Fibroblast of skin of left biceps (primary cell): ENCODE measurements at places on chromosomes 3 and 15.

GRCh38 chr3:39166932-39167532 lies 13.6 kb upstream of the CSRNP1 start:
- DNase-seq = peak; percentile 85

DNA sequence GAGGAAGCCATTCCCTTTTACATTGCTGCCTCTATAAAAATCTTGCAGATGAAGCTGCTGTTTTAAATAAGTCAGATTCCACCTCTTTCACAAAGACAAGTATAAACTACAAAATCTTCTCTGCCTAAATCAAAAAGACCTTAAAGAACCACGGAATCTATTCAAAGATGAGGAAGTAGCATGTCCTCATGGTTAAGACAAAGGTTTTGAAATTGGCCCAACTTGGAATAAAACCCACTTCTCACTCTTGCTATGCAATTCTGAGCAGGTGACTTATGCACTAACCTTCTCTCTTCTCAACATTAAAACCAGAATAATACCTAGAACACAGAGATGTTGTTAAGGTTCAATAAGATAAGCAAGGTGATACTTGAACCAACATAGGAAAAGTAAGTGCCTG lies 97.6 kb downstream of the FOXP1 start:
- DNase-seq = no peak

- DNase-seq = no peak
These were observed 32.9 kb upstream of the SKOR1 start for GRCh38 chr15:67792250-67792942.

DNA sequence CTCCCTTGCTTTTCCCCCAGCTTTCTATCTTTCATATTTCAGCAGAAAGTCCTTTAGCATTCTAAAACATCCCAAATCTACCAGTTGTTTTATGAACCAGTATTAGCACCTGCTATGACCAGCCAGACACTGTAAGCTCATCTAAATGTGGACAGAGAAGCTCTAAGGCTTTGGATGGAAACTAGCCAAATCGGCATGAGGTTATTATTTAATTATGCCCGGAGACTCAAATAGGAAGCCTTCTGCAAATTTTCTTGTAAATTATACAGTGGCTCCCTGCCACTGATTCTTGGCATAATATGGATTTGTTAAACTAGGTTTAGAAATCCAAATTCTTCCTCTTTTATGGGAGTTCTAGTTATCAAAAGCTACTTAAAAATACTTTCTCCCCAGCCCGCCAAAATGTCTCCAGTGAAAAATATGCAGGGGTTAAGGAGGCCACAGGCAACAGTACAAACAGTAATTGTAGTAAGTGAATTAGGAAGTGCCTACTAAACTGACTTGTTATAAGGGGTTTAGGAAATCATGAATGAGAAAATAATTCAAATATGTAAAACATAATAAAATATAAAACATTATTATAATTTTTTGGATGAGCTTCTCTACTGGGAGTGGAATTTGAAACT lies 15.4 kb downstream of the MYH15 start:
- DNase-seq = no peak

GRCh38 chr3:160564949-160565441 lies 376 bp downstream of the KPNA4 start:
- DNase-seq = peak; percentile 24

DNA sequence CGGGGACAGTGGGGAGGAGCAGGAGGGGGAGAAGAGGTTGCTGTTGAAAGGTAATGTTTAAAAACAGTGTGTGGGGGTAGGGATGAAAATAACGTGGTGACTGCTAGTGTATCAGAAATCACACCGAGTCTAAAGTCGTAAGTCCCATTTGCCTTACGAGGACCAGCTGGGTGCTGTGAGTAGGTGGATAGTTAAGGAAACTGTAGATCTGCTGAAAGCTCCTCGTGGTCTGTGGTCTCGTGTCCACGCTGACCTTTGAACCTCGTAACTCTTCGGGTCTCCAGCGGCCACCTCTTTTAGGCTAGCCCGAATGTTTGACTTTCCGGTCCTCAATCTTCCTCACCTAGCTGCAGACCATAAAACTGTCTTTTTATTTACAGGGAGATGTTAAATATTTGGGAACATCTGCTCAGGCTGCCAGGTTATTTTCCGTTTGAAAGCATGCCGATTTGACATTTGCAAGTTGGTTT lies 29.3 kb upstream of the ST3GAL6 start:
- no peak for DNase-seq

DNA sequence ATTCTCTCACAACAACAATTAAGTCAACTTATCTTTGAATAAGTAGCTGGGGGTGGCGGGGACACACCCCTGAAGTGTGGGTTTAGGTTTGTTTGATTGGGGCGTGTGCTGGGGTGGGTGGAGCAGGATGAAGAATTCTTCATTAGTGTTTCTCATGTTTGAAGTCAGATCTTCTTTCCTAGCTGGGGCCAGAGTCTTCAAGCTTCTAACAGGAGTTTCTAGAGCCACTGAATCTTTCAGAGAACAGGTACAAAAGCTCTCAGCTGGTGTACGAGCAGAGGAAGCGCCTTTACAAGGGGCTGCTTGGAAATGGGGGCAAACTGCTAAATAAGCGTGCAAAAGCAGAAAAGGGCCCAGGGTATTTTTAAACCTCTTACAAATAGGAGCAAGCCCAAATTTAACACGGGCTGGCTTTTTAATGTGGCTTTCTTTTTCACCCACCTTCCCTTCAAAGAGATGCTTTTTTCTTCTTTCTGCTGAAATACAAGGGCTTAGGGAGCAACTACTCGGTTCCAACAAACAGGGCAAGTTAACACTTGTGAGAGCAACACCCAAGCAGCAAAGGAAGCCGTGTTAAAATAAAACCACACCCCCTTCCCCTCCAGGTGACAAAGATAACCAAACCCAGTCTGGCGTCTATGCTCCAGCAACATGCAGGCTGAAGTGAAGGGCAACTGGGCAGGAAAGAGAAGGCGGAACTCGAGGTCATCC lies 86.9 kb upstream of the RASGRP1 start:
- no peak for DNase-seq

- no peak for DNase-seq
These were observed 8.5 kb upstream of the BDH1 start for GRCh38 chr3:197564097-197564843.

- no peak for DNase-seq
These were observed 25.8 kb upstream of the PLA2G4E start for GRCh38 chr15:42046597-42046996.

DNA sequence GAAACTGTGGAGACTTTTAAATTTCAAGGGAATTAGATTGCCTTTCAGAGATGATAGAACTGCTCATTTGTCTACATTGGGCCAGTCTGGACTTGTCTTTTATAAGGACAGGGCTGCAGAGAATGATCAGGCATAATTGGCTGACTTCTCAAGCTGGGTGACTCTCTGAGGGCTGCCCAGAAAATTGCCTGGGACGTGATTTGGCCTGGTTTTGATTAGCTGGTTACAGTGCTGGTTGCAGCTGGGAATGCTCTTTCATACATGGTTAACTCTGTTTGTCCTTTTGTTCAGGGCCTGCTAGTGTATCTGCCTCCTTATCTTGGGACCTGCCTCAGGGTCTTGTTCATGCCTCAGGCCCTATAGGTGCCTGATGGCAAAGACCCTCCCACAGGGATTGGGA lies 245.6 kb downstream of the CLSTN2 start:
- DNase-seq = no peak

- no peak for DNase-seq
These were observed 1.4 kb downstream of the AHSG start for GRCh38 chr3:186614266-186614596.

DNA sequence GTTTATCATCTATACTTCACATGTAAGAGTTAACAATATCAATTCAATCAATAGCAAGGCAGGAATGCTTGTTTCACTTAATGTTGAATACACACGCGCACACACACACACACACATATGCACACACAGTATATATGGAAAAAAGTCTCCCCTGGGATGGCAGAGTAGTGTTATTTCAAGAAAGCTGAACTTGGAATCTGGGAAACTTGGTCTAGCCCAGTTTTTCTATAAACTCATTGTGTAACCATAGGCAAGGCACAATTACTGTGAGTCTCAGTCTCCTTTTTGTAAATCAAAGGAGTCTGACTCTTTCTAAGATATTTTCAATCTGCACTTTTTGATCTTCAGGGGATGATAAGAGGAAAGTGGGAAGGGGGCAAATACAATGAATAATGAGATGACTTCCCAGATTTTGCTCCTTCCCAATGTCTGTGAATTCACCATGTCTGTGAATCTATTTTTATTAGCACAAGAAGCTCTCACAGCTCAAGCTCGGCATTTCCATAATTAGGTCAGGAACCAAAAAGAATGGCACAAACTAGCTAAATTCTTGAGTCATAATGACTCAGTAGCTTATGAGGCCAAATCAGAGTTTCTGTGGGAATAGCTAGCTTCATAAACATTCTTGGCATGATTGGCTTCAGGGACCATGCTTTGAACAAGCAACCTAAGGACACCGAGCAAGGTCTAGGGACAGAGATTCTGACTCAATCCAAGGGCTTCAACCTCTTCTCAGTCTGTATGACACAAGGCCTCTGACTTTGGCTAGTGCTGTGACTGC lies 227.4 kb upstream of the DCBLD2 start:
- DNase-seq = peak; percentile 92

DNA sequence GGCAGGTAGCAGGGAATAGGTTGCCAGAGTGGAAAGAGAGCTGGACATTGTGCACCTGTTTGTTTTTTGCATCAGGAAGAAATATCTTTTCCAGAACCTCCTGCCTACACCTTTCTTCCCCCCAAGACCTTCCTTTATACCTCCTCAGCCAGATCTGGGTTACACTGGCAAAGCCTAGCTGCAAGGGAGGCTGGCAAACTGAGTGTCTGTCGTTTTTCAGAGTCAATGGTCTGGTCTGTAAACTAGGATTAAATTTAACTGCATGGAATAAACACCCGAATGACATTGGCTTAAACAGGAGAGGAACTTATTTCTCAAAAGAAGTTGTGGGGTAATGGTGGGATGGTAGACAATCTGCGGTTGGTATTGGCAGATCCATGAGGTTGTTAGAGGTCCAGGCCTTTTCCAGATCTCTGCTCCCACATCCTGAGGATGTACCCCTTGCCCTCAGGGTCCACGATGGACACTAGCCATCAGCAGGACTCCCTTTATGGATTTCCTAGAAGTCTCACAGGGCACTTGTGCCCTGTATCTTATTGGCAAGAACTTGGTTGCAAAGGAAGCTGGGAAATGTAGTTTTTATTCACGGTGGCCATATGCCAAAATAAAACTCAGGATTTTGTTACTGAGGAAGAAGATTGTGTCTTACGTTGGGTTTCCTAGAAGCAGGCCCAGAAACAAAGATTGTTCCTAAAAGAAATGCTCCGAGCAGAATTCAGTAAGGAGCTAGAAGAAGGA lies 3.2 kb upstream of the RARRES1 start:
- no peak for DNase-seq

DNA sequence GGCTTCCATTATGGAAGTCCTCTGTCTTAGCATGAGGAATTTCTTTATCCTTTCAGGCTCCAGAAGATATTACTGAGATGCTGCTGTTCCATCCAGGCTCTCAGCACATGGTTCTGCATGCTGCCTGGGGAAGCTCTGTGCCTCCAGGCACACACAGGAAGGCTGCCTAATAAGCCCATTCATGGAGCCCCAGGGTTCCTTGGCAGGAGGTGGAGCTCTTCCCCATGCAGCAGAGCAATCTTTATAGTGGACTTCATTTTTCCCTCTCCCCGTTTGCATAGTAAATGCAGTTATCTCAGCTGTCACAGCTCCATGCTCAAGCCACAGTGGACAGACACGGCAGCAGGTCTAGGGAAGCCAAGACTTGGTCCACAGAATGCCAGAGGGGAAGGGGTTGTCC lies 57.6 kb downstream of the BOC start:
- DNase-seq = no peak

DNA sequence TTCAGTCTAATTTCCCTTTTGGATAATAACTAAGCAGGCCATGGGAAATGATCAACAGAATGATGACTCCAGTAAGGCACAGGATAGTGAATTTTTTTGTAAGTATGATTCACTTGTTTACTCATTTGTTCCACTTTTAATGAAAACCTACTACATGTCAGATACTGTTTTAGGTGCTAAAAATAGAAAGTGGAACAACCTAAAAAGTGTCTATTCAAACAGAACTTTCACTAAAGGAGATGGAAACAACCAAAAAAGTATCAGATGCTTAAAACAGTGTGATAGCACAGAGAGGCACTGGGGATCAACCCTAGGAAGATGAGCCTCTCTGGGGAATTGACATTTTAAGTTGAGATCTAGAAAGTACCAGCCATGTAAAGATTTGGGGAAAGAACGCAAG lies 11.1 kb downstream of the RYK start:
- DNase-seq = no peak

GRCh38 chr3:43255662-43256061 lies 30.7 kb upstream of the SNRK start:
- DNase-seq = no peak

- no peak for DNase-seq
These were observed 620.3 kb downstream of the ZPLD1 start for GRCh38 chr3:103055021-103055520.

DNA sequence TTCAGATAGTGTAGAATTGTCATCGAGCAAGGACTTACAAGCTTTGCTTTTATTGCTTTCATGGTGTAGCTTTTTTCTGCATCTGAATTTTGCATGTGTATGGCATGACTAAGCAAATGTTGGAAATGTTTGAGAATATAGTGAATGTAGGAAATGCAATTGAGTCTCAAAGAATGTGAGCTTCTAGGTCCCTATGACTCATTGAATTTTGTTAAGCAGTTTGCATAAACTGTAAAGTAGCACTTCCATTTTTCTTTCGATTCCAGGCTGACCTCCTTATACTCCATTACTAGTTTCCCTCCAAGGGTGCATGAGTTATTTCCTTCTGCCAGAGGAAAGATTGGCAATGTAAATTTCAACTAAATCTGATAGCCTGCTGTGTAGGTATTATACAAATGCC lies 619.2 kb downstream of the DIPK2A start:
- peak; percentile 76 for DNase-seq

GRCh38 chr3:165837058-165837525 lies at the start of gene BCHE:
BCHE (minus strand) TSS chr3:165837423; CDS start chr3:165831033, 6,390 bp downstream.
- DNase-seq = peak; percentile 63

- no peak for DNase-seq
These were observed 51.4 kb downstream of the FGD5 start for GRCh38 chr3:14869917-14870782.

- DNase-seq = peak; percentile 97
These were observed 15.8 kb downstream of the ST3GAL6 start for GRCh38 chr3:98778852-98779413.

- no peak for DNase-seq
These were observed 80.9 kb downstream of the RAP2B start for GRCh38 chr3:153242896-153243295.

DNA sequence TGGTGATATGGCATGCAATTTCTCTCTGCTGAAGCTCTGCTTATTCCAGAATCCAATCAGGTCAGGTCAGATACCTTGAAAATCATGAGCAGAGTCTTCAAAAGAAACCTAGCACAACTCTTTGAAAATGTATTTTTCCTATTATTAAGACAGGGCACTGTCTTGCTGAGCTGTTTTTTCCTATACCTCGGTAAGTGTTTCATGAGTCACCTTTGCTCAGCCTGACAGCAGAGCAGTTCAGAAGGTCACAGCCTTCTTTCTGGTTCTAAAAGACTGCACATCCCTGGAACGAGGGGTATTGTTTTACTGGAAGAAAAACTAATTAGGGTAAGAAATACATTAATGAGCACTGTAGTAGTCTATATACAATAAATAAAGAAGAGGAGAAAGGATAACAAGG lies 422.0 kb downstream of the SOX2 start:
- no peak for DNase-seq

- DNase-seq = no peak
These were observed 258.1 kb upstream of the NECTIN3 start for GRCh38 chr3:110813541-110813940.
